Stimulated activated CD4-positive, alpha-beta T cell treated with anti-CD3 and anti-CD28 coated beads, Interleukin-12 subunit alpha, Interleukin-12 subunit beta, amount 100 ng/mL, for 4 hours (primary cell): ENCODE measurements at places on chromosomes 3 and 15.

GRCh38 chr3:120765830-120766493 is 23.4 kb downstream of the GTF2E1 start:
- no peak for DNase-seq

- no peak for DNase-seq
These were observed 39.5 kb downstream of the CD86 start for GRCh38 chr3:122094693-122095092.

DNA sequence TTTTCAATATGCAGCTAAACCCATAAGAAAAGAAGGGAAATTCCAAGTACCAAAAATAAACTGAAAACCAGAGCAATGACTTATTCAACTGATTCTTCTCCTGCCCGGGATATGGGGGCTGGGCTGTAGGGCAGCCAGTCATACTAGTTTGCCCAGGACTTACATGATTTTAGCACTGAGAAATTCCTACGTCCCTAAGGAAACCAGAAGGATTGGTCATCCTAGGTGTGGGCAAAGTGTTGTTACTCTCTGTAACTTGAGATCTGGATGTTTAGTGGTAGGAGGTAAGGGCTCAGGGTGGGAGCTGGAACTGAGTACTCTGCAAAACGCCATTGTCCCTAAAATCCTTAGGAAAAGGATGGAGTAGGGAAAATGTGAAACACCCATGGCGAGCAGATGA is 1.2 kb upstream of the DAZL start:
- no peak for DNase-seq

GRCh38 chr3:51343918-51344687 is 41.0 kb upstream of the MANF start:
- DNase-seq = no peak

- DNase-seq = no peak
These were observed 128.7 kb upstream of the TLE3 start for GRCh38 chr15:70226337-70226980.

DNA sequence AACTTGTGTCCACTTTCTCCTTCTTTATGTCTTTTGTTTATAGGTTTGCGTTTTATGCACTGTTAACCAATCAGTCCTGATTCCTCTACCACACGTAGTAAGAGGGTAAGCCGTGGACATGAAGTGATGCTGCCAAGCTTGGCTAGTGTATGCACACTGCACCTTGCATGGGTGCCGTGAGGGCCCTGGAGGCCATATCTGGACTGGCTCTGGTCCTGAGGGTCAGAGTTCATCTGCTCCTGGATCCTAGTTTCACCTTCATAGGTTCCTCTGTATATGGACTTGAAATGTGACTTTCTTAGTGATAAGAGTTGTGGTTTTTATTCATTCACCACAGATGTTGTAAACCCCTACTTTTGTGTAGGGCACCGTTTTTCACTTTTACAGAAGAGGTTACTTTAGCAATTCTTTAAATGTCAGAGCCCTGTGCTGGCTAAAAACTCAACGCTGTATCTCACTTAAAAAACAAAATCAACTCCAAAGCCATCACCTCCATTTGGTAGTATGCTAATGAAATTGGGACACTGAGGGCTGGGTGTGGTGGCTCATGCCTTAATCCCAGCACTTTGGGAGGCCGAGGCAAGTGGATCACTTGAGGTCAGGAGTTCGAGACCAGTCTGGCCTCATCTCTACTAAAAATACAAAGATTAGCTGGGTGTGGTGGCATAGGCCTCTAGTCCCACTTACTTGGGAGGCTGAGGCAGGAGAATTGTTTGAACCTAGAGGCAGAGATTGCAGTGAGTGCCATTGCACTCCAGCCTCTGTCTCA is 22.9 kb downstream of the SIAH2 start:
- DNase-seq = no peak

DNA sequence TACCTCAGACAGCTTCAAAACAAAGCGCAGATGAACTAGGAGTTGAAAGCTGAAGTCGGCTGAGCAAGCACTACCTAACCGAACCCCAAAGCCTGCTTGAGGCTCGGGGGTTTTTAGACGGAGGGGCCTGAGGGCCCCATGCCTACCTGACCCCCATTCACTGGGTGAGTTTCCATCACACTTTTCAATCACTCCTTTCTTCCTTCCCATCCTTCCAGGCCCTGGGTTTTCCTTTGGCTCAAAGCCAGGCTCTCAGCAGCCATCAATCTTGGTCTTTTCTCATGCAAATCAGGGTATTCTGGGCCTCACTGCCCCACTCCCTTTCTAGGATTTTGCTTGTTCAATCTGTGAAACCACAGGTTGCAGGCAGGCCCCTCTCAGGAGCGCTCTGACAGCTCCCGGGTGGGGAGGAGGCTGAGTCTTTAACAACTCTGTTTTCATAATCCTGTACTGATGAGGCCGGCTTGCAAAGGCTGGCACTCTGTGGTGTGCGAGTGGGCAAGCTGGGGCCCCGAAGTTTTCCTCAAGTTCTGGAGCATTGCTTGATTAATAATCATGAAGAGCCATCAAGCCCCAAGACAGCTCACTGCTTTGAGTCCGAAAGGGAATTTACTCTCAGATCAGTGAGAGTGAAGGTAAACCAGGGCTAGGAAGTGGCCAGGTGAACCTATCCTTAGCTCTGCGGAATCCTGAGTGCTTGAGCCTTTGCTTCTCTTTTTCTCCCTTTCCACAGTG is 97.6 kb downstream of the FRMD4B start:
- peak; percentile 40 for DNase-seq

DNA sequence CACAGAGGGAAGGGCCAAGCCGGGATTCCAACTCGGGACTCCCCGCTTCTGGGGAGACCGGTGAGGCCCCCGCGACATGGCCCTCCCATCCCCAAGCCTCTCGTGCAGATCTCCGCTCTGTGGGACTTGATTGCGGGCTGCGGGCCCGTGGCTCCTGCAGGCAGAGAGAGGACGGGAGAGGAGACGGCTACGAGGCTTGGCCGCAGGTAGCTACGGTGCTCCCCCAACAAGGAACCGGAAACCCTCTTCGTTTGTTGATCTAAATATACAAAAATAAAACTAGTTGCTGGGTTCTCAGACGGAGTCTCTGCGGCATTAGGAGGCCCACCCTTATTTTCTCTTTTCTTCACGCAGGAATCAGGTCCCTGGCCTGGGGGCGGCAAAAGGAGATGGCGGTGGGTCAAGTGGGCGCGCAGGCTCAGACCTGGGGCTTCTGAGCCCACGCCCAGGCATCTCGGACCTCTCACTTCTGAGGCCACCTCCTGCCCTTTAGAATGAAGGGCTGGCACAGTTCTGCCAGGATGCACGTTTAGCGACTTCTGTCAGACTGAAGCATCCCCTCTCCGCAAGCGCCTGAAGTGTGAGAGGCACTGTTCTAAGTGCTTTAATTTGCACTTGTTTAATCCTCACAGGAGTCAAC is 10.9 kb downstream of the GNB5 start:
- peak; percentile 16 for DNase-seq

GRCh38 chr15:36688310-36689011 is 109.0 kb downstream of the CDIN1 start:
- DNase-seq = no peak

DNA sequence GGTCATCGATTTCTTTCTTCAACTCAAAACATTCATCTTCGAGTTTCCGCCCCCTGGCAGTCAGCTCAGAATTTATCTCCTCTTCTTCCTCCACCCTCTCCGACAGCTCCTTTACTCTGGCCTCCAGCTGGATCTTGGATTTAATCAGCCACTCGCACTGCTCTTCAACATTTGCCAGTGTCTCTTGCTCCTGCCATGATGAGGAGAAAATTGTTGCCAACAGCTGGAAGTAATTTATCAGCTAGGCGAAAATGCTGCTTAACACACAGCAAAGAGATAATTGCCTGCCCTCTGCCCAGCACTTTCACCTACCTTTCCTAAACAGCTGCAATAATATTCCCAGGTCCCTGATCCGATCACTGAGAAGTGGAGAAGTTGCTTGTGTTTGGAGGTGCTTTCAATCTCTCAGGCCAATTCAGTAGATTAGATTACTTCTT is 69.3 kb downstream of the MYH15 start:
- DNase-seq = no peak

DNA sequence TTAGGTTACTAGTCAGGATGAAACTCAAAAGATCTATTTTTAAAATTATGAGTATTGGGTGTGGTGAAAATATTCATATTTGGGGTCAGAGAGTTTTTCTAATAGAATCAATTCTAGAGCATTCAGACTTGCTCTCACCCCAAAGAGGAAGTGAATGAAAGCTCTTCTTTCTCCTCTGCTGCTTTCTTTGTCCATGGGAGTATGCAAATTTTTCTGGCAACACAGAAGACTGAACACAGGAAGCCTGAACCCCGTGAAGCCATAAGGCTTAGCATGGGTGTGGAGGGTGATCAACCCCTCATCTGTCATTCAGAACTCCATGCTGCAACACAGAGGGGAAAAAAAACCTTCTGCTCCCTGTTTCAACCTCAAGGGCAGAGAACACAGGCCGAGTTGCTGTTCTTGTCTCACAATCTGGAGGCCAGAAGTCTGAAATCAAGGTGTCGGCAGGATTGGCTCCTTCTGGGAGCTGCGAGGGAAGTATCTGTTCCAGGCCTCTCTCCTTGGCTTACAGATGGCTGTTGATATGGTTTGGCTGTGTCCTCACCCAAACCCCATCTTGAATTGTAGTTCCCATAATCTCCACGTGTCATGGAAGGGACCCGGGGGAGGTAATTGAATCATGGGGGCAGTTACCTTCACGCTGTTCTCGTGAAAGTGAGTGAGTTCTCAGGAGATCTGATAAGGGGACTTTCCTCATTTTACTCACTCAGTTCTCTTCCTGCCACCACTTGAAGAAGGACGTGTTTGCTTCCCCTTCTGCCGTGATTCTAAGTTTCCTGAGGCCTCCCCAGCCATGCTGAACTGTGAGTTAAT is 33.7 kb upstream of the CD47 start:
- peak; percentile 58 for DNase-seq

DNA sequence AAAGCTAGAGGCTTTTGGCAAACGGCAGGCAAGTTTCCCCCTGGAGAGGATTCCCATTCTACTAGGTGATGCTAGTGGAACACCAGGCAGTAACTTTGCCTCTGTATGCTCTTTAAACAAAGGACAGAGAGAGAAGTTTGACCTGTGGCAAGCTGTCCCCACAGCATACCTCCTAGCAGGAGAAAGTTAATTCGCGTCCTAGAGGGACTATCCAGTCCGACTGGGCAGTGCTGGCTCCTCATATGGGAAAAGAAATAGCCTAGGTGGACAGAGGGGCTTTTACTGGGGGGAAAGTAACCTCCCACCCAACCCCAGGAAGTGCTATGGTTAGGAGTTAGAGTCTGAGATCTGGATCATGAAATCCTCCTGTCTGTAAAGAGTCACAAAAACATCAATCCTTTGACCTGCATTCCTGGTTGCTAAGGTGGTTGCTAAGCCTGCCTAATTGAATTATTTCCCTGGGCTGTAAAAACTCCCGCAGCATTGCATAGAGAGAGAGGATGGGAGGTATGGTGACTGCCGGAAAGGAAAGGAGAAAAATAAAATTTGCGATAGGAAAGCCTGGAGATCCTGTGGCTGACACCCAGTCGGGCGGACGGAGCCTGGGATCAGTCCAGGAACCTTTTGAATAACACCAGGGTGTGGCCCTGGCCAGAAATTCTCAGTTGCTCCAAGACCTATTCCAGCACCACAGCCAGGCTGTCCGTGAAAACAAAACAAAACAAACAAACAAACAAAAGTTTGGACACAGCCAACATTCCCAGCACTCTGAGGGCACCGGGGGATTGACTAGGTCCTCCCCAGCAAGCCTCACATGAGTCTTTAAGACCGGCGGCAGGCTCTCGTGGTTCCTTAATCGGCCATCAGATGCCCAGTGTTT is 67.7 kb upstream of the ATP11B start:
- DNase-seq = no peak

DNA sequence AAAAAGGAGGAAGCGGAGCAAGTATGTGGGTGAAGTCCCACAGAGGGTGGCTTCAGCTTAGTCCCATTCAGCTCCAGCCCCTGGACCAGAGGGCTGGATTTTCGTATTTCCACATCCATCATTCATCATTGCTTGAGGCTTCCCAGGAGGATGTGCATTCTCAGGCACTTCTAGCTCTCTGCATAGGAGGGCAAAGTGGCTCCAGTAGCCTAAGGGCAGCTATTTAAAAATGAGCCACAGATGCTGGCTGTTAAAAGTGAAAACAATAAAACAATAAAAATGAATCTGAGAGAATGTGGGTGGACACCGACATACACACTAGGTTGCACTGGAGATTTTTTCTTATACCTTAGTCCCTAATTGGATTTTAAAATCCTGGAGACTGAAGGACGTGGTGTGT is 629.2 kb upstream of the ZNF385D start:
- DNase-seq = no peak

DNA sequence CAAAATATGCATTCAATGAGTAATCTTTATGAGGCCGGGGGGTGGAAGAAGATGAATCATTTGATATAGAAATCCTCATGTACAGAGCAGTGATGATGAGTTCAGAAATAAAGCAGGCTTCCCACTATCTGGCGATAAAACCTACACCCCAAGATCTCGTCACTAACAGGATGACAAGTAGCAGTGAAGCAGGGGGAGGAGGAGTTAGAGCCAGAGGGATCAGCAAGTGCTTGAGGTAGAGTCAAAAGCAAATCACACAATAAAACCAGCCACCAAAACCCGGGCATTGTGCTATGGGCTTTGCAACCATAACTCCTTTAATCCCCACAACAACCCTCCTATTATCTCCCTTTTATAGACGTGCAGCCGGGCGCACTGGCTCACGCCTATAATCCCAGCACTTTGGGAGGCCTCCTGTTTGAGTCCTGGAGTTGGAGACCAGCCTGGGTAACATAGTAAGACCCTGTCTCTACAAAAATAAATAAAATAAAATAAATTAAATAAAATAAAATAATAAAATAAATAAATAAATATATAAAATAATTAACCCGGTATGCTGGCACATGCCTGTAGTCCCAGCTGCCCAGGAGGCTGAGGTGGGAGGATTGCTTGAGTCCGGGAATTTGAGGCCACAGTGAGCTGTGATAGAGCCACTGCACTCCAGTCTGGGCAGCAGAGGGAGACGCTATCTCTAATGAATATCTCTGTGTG is 53.0 kb downstream of the STARD5 start:
- no peak for DNase-seq

GRCh38 chr15:44727485-44728231 is 8.7 kb upstream of the TRIM69 start:
- DNase-seq = no peak

DNA sequence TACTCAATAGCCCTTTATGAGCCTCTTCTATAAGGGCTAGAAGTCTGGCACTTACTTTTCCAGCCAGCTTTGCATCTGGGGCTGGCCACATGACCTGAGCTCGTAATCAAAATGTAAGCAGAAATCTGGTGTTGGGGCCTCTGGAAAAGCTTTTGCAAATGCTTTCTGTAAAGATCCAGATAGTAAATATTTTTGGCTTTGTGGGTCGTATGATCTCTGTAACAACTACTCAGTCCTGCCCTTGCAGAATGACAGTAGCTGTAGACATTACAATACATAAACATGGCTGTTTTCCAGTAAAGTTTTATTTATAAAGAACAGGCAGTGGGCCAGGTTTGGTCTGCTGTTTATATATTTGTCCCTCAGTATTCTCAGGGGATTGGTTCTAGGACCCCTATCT is 46.2 kb upstream of the THRB start:
- no peak for DNase-seq

- DNase-seq = no peak
These were observed 88.7 kb downstream of the DMXL2 start for GRCh38 chr15:51533672-51534398.
